ENCODE measurements at places on chromosomes 16 and 17.

DNA sequence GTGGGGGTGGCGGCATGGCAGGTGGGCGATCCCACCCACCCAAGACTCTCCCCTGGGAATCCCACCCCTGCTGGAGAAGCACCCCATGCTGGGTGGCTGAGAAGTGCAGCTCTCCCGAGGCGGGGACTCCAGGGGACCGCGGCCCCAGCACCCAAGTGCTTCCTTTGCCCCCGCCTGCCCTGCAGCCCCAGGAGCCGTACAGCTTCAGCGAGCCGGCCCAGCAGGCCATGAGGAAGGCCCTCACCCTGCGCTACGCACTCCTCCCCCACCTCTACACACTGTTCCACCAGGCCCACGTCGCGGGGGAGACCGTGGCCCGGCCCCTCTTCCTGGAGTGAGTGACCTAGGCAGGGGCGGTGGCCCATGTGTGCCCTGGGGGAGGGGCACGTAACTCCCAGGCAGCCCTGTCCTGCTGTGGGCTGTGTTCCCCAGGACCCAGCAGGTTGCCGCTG lies 11.7 kb downstream of the GAA start:
- DNase-seq: no peak

GRCh38 chr16:9151597-9151996 lies 60.2 kb downstream of the HAPSTR1 start:
- no peak for DNase-seq

DNA sequence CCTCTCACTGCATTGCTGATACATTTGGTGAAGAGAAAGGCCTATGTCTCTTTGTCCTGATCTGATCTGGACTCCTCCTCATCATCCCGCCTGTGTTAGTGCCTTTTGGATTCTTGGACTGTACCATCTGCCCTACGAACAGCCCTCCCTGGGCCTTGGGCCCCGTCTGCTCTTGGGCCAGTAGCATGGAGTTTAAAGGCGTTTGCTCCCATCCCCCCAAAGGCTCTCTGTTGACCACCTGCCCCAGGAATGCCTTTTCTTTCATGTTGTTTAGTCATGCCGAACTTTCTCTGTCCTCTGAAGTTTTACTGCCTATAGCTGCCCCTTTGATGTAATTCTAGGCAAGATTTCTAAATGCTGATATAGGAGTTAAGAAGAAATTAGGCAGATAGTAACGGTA lies 30.9 kb upstream of the MEAK7 start:
- no peak for DNase-seq

DNA sequence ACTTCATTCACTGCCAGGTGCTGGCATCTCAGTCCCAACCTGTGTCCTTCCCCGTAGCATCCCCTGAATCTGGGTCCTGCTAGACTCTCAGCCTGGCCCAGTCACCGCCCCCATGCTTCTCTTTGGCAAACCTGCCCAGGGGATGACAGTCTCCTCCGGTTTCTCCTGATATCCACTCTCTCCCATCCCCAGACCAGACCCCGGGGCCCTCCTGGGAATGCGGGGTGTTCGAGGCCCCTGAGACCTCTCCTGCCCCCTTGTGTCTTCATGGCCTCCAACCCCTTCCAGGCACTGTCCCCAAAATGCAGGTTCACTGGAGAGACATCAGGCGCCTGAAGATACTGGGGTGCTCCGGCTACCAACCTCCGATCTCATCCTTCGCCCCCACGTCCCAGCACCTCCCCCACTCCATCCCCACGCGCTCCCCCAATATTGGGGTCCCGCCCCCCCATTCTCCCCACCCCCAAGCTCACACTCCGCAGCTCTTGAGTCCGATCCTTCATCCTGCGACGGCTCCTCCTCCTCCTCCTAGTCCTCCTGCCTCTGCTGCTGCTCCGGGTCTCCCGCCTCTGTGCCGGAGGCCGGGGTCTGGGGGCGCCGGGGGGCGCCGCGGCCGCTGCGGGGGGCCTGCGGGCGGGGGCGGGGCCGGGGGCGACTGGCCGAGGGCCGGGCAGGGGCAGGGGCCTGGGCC lies 399 bp downstream of the STX1B start:
- DNase-seq: no peak

DNA sequence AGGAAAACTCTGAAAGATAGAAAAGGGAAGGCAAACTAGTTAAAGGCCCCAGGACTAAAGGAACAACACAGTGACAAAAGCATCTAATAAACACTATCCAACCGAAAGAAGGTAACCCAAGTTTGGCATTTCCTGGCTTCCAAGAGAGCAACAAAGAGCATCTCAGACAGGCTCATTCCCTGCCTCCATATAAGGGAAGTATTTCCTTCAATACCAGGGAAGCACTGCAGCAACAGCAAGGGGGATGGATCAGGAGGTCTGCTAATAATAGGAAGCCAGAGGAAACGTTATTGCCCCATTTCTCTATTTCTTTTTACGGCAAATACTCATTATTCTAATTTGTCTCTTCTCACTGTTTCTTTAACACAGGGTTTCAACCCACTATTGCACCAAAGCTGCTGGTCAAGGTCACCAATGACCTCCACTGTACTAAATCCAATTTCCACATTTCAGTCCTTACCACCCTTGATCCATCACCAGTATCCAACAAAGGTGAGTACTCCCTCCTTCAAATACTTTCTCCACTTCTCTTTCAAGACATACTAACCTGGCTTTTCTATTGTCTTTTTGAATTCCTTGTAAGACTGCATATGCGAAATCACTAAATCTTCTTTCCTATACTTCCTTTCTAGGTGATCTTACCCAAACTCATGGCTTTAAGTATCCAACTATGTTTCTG lies 86.1 kb downstream of the KANSL1 start:
- no peak for DNase-seq
